ENCODE measurements at places on chromosomes 5 and 9.

DNA sequence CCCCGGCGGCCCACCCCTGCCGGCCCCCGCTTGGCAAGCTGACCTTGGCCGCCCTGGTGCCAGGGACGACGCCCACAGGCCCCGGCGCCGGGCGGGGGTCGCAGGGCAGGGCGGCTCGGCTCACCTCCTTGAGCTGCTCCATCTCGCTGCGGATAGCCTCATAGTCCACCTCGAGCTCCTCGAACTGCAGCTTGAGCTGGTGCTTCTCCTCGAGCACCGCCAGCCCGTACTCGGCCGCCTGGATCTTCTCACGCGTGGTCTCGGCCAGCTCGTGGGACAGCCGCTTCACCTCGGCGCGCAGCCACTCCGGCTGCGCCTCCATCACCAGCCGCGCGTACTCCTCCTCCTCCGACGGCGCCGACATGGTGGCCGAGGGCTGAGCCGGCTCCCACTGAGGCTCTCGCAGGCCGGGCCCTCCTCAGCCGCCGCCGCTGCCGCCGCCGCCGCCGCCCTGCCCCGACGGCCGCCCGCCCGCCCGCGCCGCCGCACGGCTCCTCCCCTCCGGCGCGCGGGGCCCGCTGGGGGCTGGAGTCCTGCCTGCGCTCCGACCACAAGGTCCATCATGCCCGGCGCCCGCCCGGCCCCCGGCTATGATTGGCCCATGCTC is at the start of gene BICD2:
Gene BICD2, minus strand, starts transcription at position 453 of the 607 bp plus-strand sequence. Its CDS starts 89 bp downstream, at position 364.
- DNase-seq, result no peak

DNA sequence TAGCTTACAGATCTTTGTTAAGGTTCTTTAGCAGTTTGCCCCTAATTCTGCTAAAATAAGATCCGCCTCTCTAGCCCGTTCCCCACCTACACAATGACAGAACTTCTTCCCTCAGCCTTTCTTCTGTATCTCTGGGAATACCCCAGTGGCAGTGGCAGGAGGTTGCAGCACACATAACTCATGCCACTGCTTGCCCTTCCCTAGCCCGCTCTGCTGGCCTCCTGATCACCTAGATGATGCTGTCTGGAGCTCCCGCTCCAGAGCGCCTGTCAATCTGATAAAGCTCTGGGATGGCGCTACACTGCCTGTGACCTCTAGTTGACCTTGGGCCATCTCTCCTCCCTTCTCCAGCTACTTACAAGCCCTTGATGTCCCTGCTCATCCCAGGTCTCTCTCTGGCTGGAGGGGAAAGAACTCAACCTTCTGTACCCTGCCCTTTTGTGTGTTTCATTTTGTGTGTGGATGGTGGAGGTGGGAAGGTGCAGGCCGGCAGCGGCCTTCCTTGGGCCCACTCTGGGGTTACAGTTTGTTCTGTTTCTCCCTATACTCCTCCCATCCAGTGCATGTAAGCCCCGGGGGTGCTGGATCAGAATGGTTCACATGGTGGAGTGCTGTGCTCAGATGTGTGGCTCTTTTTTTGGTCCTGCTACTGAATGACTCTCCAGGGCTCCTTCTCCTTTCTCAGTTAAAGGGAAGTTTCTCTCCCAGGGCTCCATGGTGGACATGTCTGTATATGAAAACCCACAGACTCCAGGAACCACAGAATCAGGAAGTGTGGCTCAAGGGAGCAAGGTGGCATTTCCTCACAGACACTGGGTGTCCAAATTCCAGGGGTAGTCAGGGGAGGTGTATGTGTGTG is 29.1 kb downstream of the MTX3 start:
- DNase-seq, result no peak

DNA sequence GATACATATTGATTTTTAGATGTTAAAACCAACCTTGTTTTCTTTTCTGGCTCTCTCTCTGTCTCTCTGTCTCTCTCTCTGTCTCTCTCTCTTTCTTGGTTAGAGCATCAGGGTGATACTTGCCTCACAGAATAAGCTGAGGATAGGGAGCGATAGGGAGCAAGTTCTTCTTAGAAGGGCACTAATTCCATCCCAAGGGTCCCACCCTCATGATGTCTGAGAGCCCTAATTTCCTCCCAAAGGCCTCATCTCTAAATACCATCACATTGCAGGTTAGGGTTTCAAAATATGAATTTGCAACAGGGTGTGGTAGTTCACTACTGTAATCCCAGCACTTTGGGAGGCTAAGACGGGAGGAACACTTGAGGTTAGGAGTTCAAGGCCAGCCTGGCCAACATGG is 4.8 kb upstream of the KIF3A start:
- no peak for DNase-seq

DNA sequence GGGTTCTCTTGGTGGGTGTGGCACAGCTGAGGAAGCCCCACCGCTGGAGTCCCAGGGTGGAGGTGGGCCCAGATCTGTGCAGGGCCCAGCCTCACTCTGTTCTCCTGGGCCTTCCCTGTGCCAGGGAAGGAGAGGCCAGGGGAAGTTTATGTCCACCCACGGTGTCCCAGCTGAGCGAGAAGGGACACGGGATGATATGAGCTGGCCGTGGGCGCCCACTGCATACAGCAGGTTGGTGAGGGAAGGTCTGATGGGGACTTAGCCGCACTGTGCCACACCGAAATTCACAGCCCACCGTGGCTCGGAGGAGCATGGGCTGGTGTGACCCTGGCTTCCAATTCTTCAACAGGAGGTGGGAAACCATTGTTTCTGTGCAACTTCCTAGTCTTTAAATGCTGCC is 33.9 kb downstream of the UNC5A start:
- no peak for DNase-seq

DNA sequence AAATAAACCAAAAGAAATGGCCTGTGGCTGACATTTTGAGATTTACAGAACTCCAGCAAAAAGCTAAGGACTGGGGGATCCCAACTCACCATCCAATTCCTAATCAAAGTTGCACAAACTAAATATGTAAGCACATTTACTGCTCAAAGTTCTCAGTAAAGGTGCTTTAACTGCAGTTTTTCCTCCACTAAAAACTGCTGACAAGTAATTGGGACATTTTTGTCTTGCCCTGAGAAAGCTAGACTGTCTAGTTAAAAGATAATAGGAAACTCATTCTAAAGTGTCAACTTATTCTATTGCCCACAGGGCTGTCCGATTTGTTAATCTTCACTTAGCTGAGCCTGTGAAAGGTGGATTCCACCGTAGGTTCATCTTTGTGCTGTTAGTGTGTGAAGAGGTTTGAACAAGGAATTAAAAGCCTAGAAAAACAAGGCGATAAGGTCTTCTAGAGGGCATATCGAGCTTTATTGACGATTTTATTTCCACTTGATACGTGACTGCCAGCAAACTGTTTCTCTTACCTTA is 1.0 kb downstream of the DOCK8 start:
- no peak for DNase-seq

DNA sequence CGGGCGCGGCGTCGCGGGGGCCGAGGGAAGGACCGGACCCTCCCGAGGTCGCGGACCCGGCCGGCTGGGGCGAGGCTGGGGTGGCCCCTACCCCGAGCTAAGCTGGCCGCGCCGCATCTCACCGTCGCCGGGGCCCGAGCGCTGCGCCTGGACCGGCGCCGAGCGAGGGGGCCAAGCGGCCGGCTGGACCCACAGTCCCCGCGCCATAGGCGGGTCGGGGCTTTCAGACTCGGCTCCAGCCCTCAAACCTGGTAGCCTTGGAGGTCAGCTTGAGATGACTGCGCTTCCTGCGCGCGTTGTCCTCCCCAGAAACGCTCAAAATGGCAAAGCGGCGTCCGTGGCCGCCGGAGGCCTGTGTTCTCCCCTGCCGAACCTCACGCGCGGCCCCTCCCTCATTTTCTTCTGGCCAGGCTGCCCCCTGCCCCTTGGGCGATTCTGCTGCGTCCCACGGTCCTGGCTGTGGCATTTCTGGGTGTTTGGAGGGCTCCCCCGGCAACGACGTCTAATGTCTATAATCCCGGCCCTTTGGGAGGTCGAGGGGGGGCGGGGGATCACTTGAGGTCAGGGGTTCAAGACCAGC is 8.7 kb upstream of the GRIN1 start:
- no peak for DNase-seq

GRCh38 chr5:141022384-141022783 is 28.8 kb upstream of the PCDHB1 start:
- no peak for DNase-seq

- no peak for DNase-seq
Measured at GRCh38 chr5:10704949-10705621, 55.9 kb downstream of the DAP start.

DNA sequence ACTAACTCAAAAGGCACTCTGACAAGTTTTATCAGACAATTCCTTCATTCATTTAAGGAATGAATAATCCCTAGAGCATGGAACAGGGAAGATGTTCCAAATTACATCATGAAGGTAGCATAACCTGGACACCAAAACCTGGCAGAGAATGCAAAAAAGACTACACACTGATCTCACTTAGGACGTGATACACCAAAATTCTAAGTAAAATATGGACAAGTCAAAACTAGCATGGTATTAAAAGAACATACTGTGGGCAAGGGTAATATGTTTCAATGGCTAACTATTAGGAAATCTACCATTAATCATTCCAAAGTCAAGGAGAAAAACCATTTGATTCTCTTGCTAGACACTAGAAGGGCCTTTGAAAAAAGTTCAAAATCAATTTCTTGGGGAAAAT is 176.5 kb downstream of the HSPA4 start:
- no peak for DNase-seq

DNA sequence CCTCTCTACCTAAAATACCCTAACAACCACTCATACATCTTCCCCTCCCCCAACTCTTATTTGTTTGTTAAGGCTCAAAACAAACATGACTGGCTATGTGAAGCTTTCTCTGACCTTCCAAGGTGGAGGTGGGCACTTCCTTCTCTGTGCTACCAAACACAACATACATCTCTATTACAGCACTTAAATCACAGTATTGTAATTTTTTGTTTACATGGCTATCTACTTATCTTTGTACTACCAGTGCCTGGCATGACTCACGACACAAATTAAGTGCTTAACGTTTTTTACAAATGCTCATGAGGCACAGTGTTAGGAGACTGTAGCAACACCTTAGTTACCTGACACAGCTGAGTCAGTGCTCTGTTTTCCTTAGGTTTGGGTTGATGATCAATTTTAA is 18.6 kb downstream of the HOMER1 start:
- DNase-seq, result no peak

DNA sequence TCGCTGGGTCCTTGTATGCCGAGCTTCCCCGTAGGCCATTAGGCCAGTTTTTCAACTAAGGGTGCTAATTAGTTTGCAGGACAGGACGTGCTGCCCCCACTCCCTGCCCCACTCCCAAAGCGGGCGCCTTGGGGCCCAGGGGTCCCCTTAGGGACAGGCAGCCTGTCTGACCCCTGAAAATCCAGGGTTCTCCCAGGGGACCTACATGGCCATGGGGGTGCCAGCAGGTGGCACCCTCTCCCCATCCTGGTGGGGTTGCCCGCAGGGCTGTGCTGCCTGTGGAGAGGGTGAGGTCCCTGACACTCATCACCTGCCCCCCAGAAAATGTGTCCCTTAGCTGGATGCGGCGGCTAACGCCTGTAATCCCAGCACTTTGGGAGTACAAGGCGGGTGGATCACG is 8.5 kb upstream of the CCDC187 start:
- DNase-seq, result no peak

- no peak for DNase-seq
Measured at GRCh38 chr9:127684576-127684975, 22.2 kb upstream of the CFAP157 start.

GRCh38 chr5:144002876-144003275 is 167.6 kb downstream of the YIPF5 start:
- DNase-seq, result no peak

DNA sequence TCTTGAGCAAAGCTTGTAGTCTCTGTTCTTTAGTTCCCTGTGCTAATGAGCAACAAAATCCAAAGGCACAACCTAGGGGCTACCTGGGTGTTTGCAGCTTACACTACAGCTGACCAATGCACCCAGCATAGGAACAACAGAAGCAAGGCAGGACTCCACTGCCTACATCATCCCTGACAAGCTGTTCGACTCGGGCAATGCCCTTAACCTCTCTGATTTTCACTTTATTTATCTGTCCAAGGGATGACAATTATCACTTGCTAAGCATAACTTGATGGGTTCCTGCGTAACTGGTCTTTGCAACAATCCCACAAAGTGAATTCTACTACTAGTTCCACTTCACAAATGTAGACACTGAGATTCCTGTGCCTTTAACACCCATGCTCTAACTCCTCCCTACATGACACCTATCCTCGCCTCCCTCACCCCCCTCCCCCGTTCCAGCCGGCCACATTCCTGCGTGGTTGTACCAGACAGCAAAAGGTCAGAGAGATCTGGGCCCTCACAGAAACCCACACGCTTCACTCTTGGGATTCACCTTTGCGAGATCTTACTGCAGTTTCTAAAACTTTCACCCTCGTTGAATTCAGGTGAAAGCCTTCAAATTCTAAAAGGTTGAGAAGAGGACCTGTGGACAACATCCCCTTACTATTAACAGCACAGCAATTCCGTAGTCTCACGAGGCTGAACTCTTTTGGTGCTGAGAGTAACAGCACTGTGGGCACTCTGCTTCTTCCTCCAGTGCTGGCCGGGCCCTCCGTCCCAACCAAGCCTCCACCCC is 995 bp downstream of the IPPK start:
- no peak for DNase-seq

GRCh38 chr5:165325221-165325620 is 1819.8 kb downstream of the MAT2B start:
- DNase-seq, result no peak

GRCh38 chr5:134637116-134637721 is 4.6 kb upstream of the SAR1B start:
- DNase-seq, result no peak

DNA sequence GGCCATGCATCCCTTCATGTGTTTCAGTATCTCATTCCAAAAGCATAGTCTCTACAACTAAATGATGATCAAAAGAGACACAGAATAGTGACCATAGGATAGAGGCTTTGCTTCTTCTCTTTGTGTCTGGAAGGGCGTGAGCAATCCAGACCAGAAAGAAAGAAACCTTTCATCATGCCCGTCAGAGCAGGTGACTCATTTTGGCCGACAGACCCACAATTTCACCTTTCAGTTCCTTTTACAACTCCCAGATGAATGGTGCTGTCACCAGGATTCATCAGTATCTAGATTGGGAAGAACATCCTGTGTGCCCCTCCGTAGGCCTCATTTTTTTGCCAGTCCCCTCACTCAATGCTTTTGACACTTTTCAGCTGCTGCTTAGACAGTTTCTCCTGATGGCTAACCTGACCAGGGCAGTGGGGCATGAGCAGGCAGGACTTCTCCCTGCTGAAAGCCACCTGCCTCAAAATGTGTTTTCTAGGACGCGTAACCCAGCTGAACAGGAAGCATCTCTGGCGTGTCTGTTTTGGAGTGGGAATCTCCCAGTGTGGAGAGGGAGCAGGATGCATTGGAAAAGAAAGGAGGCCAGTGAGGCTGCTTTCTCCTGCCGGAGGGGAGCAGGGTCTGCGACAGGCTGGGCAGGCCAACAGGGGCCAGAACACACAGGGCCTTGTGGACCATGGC is 21.2 kb downstream of the ABLIM3 start:
- no peak for DNase-seq

GRCh38 chr5:15290953-15291352 is 209.0 kb upstream of the FBXL7 start:
- DNase-seq, result no peak

GRCh38 chr5:95668216-95668615 is 14.6 kb downstream of the SPATA9 start:
- no peak for DNase-seq

Measured in NCI-H1092 treated with DMSO at 0.1 percent for 48 hours (cell line).